CD4-positive, alpha-beta T cell treated with Interleukin-12 subunit alpha and Interleukin-12 subunit beta, for 1 hour (primary cell): ENCODE measurements at places on chromosomes 7 and 10.

DNA sequence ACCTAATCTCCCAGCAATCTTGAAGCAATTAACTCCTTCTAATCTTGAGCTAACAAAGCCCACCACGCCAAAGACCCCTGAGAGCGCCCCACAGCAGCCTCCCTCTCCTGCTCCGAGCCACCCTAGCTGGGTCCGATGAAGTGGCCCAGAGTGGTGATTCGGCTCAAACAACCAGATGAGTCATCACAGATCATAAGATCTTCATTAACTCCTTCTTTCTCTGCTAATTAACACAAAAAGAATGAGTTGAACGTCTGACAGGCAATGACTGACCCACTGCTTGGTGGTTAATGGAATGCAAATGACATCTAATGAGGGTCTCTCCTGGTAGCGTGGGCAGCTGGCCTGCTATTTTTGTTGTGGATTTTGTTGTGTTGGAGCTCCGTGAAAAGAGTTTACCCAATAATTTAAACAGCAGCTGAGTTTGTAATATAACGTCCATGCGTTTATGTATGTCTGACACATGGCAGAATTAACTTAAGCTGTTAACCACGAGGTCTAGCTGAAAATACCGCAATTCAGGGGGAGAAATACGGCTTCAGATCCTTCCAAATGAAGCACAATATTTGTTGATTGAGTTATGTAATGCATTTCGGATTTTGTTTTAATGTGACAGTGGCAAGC lies 161.4 kb downstream of the RAB11FIP2 start:
- no peak for DNase-seq

DNA sequence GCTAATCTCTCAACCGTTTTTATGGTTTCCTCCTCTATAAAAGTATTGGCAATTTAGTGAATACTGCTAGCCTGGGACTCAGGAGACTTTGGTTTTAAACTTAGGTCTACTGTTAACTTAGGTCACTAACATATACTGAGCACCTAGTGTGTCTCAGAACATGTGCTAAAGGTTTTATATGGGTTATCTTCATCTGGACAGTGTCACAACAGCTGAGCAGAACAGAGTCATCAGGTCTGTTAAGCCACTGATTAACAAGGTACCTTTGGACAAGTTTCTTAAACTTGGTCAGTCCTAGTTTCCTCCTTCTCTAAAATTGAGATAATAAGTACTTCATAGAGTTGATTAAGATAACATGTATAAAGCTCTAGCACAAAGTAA lies 30.6 kb downstream of the NET1 start:
- DNase-seq: no peak

DNA sequence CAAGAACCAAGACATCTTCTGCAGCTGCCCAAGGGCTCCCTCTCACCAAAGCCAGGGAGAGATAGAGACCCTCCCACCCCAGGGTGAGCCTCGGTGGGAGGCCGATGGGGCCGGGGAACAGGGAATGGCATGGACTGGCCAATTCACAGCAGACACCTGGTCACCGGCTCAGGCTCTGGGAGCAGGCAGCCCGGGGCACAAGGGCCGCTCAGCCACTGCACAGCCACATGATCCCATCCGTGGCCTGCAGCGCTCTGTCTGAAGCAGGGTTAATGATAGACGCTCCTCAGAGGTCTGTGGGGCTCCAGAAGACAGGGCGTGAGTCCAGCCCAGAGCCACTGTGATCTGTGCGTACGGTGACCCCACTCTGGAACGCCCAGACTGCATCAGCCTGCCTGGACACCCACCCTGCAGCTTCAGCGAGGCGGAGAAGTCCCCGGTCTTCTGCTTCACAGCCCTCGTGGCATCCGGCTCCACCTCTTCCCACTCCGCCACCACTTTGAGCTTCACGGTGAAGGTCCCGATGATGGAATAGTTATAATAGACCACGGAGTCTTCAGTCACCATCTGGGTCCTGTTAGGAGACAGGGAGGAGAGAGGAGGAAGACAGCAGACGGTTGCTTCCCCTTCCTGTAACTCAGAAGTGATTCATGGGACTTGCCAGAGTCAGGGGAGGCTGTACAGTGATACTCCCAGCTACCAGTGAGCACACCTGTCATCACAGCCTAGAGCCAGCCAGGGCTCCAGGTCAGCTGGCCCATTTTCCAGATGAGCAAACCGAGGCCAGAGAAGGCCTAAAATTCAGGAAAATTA lies 14.0 kb downstream of the TMEM130 start:
- no peak for DNase-seq

DNA sequence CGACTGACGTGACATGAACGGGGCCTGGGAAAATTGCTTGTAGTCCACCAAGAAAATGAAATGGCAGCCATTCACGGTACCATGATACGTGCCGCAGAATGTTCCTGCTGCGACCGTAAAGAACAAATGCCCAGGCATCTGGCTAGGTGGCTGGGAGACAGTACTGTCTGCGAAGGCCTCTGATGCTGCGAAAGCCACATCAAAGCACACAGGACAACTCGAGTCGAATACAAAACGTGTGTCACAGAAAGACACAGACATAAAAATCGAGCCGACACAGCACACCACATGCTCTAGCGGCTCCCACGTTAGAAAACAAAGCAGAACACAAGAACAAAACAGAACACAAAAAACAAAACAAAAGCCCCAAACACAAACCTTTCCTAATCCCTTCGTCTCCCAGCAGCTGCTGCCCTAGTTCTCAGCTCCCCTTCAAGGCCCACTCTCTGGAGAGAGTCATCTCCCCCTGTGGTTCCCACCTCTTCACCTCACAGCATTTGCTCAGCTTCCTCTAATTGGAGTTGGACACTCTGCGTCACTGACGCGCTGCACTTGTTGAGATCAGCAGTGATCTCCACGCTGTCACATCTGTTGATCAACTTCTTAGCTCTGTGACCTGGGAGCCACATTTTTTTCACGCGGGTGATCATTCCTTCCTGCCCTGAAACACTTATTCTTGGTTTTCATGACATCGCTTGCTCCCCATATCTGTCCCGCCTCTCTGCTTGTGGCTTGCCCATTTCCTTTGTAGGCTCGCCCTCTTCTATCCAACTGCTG lies 112.2 kb downstream of the CLEC2L start:
- peak; percentile 45 for DNase-seq

DNA sequence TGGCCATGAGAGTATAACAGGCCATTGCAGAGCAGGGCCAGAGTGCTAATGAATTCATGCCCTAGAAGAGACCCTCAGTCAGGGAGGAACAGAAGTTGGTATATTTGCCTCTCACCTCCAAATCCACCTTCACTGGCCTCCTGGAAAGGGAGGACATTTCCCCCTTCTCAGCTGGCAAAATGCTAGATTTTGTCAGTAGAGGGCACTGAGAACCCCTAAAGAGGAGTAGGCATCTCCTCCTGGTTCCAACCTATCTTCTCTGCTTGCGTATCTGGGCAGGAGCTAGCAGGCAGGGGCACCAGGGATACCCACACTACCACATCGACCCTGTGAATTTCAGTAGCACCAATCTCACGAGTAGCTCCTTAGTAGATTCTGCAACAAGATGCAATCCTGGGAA lies 79.8 kb upstream of the GHITM start:
- DNase-seq: no peak

DNA sequence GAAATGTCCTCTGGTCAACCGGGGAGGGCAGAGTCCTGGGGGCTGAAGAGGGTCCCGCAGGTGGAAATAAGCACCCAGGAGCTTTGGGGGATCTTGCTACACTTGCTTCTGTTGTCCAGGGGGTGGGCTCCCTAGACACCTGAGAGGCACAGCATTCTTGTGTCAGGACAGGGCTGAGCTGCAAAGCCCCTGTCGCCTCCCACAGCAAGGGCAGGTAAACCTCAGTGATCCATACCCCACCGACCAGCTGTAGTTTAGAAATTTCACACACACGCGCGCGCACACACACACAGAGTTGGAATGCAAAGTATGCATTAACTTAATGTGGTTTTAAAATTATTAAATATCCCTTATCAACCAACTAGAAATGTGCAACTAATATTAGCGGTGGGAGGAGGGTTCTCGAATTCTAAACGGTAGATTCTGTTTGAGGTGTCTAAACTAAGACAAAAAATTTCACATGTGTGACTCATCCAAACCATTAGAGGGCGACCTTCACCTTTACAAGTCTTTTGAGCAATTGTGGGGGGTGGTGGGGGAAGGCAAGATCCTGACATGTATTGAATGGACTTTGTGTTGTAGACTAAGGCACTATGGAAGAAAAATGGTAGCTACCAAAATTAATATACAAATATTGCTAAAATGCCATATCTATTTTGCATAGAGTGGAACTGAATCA lies 34.3 kb upstream of the PTF1A start:
- DNase-seq: no peak

- no peak for DNase-seq
These were observed 98.2 kb downstream of the MDFIC start for GRCh38 chr7:115019882-115020605.

DNA sequence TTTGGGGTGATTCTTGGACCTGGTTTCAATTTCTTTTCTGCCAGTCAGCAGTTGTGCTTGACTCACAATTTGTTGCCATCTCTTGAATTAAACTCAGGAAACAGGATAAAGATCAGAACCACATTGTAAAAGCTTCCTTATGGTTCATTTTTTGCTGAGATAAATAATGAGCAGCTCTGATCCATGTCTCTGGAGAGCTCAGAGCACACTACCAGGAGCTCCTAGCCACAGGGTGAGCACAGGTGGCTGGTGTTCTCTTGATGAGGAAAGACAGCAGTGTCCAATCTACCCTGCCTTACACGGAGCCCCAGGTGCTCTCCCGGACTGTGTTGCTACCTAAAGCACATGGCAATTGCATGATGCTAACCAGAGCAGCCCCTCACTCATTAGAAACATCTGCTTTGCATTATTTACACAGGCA lies 17.2 kb upstream of the FAM170B start:
- no peak for DNase-seq

- DNase-seq: peak; percentile 11
These were observed 269.3 kb downstream of the BICC1 start for GRCh38 chr10:58781873-58782488.

DNA sequence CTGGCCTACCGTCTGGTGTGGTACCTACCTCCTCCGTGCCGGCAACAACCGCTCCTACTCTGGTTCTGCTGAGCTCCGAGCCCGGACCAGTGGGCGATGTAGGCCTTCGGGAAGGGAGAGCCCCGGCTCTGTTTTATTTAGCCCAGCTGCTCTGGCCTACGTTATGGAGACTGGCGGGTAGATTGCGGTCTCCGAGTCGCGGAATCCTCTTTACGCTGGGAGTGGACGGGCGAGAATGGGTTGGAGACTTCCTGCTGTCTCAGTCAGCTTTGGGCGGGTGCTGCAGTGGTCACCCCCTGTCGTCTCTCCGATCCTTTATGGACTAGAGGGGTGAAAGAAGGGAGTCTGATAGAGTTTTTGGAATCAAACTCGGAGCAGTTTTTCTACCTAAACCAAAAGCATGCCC lies 406 bp downstream of the CBLL1 start:
- DNase-seq: no peak

DNA sequence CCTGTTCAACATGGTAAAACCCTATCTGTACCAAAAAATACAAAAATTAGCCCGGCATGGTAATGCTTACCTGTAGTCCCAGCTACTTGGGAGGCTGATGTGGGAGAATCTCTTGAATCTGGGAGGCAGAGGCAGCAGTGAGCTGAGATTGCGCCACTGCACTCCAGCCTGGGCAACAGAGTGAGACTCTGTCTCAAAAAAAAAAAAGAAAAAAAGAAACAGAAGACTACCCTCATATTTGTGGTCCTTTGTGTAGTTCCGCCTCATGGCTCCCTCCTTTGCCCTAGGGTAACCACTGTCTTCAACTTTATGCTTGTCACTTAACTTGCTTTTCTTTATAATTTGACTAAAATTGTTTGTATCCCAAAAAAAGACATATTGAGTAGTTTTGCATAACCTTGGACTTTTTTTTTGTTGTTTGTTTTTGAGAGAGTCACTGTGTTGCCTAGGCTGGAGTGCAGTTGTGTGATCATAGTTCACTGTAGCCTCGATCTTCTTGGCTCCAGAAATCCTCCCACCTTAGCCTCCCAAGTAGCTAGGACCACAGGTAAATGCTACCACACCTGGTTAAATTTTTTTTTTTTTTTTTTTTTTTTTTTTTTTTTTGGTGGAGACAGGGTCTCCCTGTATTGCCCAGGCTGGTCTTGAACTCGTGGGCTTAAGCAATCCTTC lies 3.7 kb downstream of the ZNF487 start:
- DNase-seq: no peak

DNA sequence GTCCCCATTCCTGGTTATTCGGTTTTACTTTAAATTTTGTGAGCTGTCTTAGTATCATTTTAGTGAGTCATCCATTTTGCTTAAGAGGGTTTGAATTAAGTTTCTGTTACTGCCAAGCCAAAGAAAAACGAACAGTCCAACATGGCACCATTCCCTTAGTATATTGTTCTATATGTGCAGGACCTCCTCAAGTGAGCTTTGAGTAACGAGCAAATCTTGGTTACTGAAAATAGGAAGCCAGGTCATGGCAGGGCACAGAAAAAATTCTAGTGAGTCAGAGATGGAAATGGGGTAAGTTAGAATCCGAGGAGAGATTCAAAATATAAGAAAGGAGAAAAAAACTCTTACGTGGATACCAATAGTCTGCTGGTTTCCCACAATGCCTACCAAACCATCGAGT lies 292.9 kb downstream of the BAMBI start:
- DNase-seq: no peak

DNA sequence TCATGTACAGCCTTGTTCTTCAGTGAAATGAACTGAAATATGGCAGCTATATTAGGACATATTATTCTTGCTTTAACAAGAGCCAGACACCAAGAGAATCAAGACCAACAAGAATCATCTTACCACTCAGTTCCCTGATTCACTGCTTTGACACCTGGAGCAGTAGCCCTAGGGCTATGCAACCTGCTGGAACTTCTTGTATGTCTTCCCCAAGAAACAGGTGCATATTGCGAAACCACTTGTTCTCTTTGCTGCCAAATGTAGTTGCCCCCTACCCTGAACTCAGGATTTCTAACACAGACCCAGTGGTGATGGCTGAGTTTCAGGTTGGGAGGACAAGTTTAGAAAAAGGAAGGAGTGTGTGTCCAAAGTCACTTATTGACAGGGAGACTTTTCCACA lies 46.1 kb downstream of the WIPF3 start:
- DNase-seq: no peak

- peak; percentile 93 for DNase-seq
These were observed at the start of gene ZEB1 for GRCh38 chr10:31318854-31319601. TSS of gene ZEB1 (plus strand) at chr10:31319216. CDS start at chr10:31319235, 19 bp downstream.

DNA sequence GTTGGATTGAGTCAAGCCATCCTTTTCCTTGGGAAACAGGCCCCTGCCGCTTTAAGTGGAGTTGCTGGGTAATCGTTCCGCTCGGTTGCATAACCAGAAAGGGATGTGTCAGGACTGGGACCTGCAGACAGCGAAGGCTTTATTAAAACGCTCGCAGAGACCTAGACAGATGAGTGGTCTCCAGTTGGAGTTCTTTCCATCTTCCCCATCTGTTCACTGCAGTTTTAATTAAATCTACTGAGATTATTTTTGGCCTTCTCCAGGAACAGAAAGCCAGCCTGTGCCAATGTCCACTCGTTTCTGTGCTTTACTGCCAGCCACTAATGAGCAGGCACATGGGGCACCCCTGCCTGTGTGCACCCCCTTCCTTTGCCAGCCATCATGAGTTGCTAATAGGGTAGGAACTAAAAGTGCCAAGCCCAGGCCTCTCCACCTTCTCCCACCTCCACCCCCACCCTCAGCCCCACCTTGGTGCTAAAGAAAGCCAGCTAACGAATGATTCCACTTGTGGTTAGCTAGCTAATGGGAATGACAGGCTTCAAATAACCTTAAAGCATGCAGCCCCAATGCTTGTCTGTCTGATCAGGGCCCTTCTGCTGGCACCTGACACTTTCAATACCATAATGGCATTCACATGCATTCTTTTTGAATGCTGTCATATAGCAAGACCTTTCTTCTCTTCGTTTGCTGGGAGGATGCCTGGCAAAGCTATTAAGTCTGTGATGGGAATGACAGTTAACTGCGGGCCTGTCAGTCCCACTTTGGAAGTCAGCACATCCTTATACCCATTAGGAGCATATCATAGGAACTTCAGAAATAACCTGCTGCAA lies 556.8 kb upstream of the GALNT17 start:
- DNase-seq: no peak
